ENCODE measurements at places on chromosomes 4 and X.

DNA sequence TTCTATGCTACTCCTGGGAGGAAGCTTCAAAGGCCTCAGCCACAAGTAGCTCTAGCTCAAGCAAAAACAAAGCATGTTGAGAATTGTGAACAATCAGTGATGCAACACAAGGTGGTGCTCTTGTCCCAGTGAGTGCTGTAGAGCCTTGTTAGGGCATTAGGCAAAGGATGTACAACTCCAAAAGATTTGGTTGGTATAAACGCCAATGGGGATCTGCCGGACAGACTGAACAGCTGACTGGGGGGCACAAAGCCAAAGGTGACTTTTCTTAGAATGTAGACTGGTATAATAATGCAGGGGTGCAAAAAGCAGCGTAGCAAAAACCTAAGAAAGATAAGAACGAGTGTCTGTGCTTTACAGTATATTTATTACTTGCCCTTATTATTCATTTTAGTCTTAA is 62.6 kb upstream of the ALB start:
- no peak for DNase-seq

DNA sequence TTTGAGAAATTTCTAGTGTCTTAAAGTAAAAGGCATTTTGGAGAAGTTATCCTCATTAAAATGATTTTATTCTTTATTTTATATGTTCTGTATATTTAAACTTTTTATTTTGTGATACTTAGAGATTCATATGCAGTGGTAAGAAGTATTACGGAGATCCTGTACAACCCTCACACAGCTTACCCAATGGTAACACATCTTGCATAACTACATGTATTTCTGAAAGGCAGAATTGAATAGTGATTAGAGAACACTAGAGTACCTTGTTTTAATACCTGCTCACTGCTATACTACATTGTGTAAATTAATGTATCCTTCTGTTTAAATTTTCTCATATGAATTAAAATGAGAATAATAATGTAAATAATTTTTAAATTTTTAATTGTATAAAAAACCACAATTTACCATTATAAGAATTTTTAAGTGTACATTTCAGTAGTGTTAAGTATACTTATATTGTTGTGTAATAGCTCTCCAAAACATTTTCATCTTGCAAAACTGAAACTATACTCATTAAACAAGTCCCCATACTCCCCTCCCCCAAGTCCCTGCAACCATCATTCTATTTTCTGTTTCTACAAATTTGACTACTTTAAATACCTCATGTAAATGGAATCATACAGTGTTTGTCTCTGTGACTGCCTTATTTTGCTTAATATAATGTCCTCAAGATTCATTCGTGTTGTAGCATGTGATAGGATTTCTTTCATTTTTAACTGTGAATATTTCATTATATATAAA is 45.4 kb downstream of the INTS12 start:
- DNase-seq: no peak

DNA sequence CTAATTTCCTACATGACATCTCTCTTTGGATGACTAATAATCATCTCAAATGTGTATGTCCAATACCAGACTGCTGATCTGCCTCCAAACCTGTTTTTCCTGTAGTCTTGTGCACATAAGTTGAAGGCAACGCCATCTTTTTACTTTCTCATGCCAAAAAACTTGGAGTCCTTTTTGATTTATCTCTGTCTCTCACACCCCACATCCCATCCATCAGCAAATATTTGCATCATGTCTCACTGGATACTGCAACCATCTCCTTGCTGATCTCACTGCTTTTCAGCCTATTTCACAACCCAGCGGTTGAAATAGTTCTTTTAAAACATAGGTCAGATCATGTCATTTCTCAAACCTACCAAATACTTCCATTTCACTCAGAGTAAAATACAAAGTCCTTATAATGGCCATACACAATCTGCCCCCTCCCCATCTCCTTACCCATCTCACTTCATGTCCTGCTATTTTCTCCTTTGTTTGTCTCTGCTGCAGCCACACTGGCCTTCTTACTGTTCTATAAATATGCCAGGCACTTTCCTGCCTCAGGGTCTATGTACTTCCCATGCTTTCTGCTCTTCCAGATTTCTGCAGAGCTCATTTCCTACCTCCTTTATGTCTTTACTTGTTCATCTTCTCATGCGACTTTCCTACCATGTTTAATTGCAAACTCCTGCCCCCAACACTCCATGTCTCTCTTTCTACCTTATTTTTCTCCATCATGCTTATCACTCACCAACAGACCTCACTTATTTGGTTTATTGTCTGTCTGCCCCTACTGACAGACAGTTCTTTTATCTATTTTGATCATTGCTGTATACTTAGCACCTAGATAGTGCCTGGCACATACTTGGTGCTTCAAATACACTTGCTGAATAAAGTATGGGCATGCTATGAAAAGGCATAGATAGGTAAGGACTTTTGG is 98.8 kb downstream of the ANXA3 start:
- no peak for DNase-seq

GRCh38 chr4:38106311-38106710 is 146.1 kb downstream of the PTTG2 start:
- no peak for DNase-seq

DNA sequence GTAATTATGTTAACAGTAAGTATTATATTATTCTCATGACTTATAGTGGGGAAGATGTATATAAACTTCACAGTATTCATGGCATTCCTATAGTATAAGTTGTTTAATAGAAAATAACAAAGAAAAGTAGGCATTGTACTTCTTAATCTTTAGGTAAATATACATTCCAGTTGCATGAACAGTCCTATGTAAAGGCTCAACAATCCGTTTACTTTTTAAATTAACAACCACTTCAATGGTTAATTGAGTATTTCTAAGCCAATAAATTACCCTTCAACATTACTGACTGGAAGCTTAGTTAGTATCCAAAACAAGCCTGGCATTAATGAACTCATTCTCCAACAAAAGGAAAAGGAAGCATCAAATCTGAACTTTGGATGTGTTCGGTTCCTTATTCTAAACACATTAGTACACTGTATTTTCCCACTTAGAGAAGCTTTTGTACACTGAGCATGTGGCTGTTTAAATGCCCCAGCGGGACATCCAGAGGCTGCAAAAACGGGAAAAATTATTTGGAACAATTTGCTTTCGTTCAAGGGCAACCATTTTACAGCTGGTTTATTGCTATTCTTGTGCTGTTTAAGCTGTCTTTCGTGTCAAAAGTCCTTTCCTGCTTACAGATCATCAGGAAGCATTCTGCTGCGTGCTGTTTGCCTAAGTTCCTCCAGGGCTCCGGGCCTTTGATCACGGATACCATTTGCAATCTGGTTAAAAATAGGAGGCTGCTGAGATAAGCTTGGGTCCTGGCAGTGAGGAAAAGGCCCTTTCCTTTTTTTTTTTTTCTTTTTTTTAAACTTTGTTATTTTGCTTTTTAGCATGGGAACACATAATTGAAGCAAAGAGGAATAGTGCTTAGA is 460.3 kb downstream of the SPRY1 start:
- no peak for DNase-seq

Measured in stimulated activated CD8-positive, alpha-beta memory T cell treated with anti-CD3 and anti-CD28 coated beads, Interleukin-4, amount 100 ng/mL, for 4 hours (primary cell).